ENCODE measurements at places on chromosomes 13 and 19.
A peak's percentile ranks its signal among the peaks of the same experiment; 100 is the strongest.

DNA sequence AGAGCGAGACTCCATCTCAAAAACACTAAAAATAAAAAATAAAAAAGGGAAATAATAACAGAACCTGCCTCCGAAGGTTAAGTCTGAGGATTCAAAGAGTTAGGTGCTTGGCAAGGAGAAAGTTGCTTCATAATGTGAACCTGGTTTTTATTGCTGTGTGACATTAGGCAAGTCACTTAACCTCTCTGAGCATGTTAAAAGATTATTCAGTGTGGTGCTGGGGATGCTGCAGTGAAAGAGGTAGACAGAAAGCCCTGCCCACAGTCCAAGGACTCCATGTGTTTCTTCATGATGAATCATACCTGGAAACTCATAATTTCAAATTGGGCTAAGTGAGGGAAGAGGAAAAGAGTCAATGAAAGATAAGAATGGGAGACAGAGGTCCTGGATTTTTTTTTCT, 2.4 kb downstream of the IL27RA start:
- DNase-seq: no peak

DNA sequence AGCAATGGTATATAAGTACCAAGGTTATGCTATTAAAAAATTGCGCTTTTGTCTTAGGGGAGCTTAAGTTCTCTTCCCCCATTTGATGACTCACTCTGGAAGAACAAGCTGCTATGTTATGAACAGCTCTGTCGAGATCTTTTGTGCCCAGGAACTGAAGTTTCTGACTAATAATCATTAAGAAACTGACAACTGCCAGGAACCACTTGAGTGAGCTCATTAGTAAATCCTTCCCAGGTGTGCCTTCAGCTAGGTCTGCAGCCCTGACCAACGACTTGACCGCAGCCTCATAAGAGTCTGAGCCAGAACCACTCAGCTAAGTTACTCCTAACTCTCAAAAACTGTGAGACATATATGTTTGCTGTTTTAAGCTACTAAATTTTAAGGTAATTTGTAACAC, 147.8 kb downstream of the SLITRK6 start:
- no peak for DNase-seq

- no peak for DNase-seq
Observed at GRCh38 chr13:19606152-19606551, 27.3 kb upstream of the MPHOSPH8 start.

- no peak for DNase-seq
Observed at GRCh38 chr13:75715601-75716523, 79.7 kb downstream of the LMO7 start.

DNA sequence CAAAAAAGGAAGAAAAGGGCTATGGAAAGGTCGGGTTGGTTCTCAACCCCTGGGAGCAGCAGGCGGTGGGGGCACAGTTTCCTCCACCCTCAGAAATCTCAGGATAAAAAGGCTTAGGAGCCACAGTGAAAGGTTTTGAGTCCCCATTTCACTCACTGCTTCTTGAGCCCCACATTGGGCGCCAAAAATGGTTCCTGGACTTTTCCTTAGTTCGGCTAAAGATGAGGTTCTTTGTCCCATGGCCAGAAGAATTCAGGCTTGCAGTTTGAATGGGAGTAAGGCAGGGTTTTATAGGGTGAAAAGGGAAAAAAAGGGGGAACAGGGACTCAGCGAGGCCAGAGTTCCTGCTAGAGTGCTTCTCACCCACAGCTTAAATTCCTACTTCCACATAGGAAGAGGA, 179.5 kb downstream of the GGACT start:
- DNase-seq: no peak

GRCh38 chr13:97855570-97856303, 97.7 kb upstream of the IPO5 start:
- peak; percentile 63 for DNase-seq

DNA sequence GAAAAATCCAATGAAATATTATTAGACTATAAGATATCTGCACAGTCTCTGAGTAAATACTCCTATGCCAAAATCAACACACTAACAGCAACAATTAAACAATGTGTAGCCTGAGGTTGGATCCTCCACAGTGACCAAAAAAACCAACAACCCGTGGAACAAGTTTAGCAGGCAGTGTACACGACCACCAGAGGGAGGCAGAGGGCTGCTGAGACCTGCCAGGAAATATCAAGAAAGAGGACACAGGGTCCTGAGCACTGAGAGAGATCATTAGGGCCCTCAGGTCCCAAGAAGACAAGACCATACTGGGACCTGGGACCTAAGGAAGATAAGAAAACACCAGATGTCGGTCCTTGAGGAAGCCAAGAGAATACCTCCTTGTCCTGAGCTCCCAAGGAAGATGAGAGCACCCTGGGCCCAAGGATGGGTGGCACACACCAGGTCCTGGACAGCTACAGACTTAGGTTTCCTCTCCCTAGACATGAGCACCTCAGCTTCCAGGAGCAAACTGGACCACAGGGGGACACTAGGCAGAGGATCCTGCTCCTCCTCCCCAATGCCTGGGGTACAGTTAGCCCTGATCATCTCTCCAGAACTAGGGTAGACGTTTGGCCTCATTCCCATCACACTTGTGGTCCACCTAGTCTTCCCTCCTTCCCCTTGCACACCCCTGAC, 822 bp upstream of the ZNF274 start:
- peak; percentile 57 for DNase-seq

- peak; percentile 34 for DNase-seq
Observed at GRCh38 chr19:42313096-42313839, at the start of gene TMEM145. TMEM145 (plus strand) TSS chr19:42313309; CDS start chr19:42313377, 68 bp downstream.

DNA sequence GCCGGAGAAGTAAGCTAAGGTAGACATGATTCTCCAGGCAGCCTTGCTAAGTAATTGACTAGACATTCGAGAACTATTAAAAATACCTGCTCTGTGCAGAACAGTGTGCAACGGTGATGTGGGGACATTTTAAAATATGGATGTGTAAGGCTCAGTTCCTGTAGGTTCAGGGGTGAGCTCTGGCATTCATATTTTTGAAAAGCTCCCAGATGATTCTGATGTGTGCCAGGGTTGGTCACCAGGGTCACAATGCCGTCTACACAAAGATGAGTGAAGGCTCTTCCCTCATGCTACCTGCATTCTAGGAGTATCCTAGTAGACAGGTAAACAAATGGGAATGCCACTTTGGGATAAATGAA, 702 bp upstream of the EPSTI1 start:
- DNase-seq: no peak

DNA sequence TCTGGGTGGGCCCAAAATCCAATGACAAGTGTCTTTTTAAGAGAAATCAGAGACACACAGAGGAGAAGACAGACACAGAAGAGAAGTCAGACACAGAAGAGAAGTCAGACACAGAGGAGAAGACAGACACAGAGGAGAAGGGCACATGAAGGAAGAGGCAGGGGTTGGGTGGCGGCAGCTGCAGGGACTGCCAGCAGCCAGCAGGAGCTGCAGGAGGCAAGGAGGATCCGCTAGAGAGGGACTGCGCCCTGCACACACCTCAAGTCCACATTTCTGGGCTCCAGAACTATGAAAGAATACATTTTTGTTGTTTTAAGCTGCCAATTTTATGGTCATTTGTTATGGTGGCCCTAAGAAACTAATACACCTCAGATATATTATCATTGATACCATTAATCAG, 140.6 kb downstream of the ZIC5 start:
- DNase-seq: no peak

All from NCI-H748 treated with DMSO at 0.1 percent for 48 hours (cell line).